ENCODE measurements at places on chromosomes 13 and 19. TPM values are rescaled to one million over a fixed set of nuclear protein-coding genes. Genes with fewer than 3 reads are reported as not detected.

- no peak for DNase-seq
Measured at GRCh38 chr13:111252446-111253364, 67.7 kb upstream of the TEX29 start.

DNA sequence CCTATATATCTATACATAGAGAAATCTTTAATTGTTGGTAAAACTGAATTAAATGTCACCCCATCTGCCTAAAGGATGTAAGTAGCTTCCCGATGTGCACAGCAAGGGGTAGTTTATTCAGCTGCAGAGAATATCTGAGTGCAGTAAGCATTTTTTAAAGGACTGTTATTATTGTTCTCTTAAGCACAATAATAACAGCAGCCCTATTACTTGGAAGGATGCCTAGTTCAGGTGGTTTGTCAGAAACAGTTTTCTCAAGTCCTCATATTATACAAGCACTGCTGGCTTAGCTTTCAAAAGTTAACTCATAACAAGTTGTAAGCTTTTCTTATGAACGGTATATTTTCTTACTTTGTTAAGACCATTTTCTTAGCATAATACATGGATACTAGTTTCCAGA lies 142.6 kb downstream of the CRYL1 start:
- no peak for DNase-seq

- DNase-seq = no peak
Measured at GRCh38 chr13:90648497-90648896, 699.0 kb upstream of the MIR17HG start.

DNA sequence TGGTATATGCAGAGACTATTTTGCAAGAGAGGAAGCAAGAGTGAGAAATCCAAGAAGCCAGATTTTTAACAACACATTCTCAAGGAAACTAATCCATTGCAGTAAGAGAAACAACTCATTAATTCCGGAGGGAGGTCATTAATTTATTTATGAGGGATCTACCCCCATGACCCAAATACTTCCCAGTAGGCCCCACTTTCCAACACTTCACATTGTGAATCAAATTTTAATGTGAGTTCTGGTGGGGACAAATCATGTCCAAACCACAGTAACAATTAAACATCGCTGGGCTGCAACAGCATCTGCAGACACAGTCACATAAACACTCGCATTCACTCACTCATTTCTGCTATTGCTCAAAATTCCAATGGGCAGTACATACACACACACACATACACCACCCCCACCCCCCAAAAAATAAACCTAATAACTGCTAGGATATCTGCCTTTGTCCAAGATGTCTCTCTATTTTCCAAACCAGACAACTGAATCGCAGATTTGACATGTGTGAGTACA lies 1483.7 kb downstream of the PCDH9 start:
- DNase-seq = no peak

GRCh38 chr13:37914781-37915391 lies 45.3 kb upstream of the TRPC4 start:
- no peak for DNase-seq

DNA sequence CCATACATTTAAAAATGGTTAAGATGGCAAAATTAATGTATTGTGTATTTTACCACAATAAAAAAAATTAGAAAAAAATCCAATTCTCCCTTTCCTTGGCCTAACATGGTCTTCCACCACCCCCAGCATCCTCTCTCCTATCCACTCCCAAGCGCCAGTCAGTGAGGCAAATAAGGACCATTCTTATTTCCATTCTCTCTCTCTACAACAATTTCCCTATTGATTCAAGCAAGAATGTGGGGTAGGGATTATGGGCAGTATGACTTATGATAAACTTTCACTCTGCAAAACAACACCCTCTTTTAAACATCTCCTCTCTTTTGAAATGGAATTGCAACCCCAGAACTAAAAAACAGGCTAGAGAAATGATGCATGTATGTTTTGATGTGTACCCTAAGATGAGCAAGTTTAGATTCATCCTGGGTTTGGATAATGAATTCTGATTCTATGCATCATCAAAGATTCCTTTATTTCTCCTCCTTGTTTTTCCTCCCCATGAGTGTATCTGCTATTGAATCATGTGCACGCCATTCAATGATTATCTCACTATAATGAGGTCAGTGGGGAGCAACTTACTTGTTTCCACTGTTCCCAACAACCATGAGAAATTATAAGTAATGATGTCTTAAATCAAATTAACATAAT lies 3.5 kb downstream of the STARD13 start:
- no peak for DNase-seq

- no peak for DNase-seq
Measured at GRCh38 chr13:20714563-20715329, 11.2 kb downstream of the IL17D start.

DNA sequence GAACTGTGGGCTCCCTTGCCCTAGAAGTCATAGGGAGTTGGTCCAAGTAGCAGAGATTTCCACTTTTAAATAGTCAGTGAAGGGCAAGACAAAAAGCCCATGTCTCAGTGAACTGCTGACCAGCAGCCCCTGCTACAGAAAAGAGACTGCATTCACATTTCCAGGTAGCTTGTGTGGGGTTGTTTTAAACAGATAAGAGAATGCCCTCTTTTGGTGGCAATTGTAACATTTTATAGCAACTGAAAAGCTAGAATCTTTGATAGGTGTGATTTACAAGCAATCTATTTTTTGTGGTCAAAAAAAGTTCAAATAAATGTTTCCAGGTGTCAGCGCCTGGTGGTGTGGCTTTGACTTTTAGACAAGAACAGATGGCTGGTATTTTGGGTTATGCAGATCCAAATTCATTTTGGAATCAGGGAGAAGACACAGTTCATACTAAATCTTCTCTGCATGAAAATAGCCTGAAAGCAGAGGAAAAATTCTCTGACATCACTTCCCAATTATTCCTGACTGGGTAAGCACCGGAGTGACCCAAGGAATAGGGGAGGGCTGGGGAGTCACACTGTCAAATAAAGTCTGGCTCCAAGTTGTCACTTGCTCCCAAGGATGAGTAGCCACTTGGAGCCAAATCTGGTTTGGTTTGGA lies 26.2 kb upstream of the GPR12 start:
- no peak for DNase-seq

The MYH14 gene
- 10.5 TPM for total RNA-seq

The KLK6 gene
- total RNA-seq = not detected

The EMP3 gene
- total RNA-seq = 64.5 TPM
